Aortic smooth muscle cell (primary cell): ENCODE measurements at places on chromosomes 1 and 21. TPM values are rescaled to one million over a fixed set of nuclear protein-coding genes. Genes with fewer than 3 reads are reported as not detected.

HSPG2 gene
- total RNA-seq, result 173 and 315 TPM in 2 replicates

C1orf87 gene
- not detected in 2 replicates for total RNA-seq

SPRR3 gene
- total RNA-seq, result not detected in 2 replicates

TRAF3IP3 gene
- total RNA-seq, result not detected in 2 replicates

KRTAP19-3 gene
- total RNA-seq, result not detected in 2 replicates

TNFSF4 gene
- total RNA-seq, result 1.2 and 2.1 TPM in 2 replicates

OR2T35 gene
- total RNA-seq, result not detected in 2 replicates

ASPM gene
- total RNA-seq, result 24.3 and 32.5 TPM in 2 replicates

CATSPERE gene
- total RNA-seq, result 0.62 and 1.5 TPM in 2 replicates

F11R gene
- 4.2 and 11.6 TPM in 2 replicates for total RNA-seq

SEC16B gene
- 4.1 and 4.4 TPM in 2 replicates for total RNA-seq

BCAN gene
- 0.13 TPM in 1 of 2 replicates, not detected in the other for total RNA-seq

PYHIN1 gene
- not detected in 2 replicates for total RNA-seq
